Activated CD8-positive, alpha-beta memory T cell treated with anti-CD3 and anti-CD28 coated beads for 1 hour (primary cell): ENCODE measurements at places on chromosomes 3 and 15.

DNA sequence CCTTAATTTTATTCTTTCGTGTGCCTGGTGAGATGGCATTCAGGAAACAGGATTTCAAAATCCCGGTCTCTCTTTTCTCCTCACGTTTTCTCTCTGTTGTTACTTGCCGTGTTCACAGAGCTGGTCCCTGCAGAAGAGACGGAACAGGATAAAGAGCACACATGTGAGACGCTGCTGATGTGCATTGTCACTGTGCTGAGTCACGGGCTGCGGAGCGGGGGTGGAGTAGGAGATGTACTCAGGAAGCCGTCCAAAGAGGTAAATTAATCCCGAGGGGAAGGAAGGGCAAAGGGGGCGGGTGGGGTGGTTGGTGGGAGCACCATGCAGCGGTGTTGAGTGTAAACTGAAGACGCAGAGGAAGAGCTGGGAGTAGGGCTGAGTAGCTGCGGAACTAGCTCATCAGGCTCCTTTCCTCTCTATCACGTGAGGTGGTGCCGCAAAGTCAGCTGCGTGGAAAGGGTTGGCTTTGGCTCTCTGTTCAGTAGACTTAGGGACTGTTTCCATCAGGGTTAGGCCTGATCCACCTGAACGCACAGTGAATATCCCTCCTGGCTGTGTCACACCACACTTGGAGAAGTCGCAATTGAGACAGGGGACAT is 164.8 kb upstream of the BHLHE40 start:
- no peak for DNase-seq

- DNase-seq: no peak
These were observed 83.6 kb upstream of the TSEN2 start for GRCh38 chr3:12400616-12401194.

GRCh38 chr3:177804646-177805045 is 607.4 kb upstream of the TBL1XR1 start:
- no peak for DNase-seq

GRCh38 chr15:56077081-56077480 is 83.7 kb upstream of the NEDD4 start:
- DNase-seq: no peak

- DNase-seq: no peak
These were observed 4.8 kb downstream of the TNFAIP8L3 start for GRCh38 chr15:51089699-51090453.

DNA sequence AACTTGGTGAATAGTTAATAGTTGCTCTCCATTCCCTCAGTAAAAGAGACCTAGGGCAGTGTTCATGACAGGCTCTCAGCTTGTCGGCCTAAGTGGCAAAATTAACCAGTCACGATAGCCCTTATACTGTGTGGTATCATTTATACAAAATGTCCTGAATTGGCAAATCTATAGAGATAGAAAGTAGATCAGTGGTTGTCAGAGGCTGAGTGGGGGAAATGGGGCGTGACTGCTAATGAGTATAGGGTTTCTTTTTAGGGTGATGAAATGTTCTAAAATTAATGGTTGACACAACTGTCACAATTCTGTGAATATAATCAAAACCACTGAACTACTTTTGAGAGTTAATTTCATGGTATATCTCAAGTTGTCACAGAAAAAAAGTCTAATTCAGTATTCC is 20.9 kb downstream of the ARIH1 start:
- no peak for DNase-seq

DNA sequence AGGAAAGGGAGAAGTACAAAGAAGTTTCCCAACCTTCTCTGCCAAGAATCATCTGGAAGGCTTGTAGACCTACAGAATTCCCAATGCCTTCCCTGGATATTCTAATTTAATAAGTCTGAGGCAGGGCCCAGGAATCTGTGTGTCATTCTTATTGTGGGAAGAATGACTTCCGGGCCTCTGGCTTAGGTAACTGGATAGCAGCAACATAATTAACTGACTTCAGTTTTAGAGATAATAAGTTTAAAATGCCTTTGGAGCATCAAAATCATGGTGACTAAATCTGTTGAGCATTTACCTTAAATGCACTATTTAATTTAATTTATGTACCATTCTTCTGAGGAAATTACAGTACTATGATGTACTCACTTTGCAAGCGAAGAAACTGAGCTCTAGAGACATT is 44.3 kb upstream of the TM4SF1 start:
- DNase-seq: no peak

DNA sequence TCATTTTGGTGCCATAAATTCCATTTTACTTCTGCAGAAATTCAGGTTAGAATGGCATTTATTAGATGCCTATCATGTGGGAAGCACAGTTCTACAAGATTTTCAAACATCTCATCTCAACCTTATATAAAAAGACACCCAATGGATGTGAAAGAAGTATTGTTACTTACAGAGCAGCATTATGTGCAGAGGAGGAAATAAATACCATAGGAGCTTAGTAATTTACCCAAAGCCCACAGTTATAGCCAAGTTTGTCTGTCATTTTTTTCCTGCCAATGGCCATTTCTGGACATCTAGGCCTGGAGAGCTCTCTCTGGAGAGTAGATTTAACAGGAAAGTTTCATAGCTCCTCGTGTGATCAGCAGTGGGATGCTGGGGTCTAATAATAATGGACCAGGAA is 659.4 kb upstream of the NAALADL2 start:
- DNase-seq: no peak

DNA sequence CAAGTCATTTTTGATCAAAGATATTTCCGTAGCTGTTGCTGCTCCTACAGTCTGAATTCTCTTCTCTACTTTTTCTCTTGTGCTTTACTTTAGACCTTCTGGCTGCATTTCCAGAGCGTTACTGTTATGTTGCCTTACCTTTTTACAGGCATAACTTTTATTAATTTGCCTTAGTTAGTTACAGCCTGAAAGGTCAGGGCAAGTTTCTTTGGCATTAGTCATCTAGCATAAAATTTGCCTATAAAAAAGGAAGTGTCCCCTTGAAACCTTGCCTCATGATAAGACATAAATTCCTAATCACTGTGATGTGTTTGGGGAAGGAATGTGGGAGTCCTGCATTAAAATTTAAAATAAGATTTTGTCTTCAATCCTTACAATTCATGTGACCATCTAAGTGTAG is 618.5 kb downstream of the NR2F2 start:
- no peak for DNase-seq

- DNase-seq: no peak
These were observed 18.0 kb downstream of the FAM98B start for GRCh38 chr15:38471974-38472373.

GRCh38 chr3:184352149-184352785 is 9.1 kb downstream of the CLCN2 start:
- no peak for DNase-seq

GRCh38 chr15:58909616-58910015 is 23.9 kb downstream of the SLTM start:
- no peak for DNase-seq

GRCh38 chr3:144496141-144496835 is 524.7 kb downstream of the DIPK2A start:
- DNase-seq: no peak

DNA sequence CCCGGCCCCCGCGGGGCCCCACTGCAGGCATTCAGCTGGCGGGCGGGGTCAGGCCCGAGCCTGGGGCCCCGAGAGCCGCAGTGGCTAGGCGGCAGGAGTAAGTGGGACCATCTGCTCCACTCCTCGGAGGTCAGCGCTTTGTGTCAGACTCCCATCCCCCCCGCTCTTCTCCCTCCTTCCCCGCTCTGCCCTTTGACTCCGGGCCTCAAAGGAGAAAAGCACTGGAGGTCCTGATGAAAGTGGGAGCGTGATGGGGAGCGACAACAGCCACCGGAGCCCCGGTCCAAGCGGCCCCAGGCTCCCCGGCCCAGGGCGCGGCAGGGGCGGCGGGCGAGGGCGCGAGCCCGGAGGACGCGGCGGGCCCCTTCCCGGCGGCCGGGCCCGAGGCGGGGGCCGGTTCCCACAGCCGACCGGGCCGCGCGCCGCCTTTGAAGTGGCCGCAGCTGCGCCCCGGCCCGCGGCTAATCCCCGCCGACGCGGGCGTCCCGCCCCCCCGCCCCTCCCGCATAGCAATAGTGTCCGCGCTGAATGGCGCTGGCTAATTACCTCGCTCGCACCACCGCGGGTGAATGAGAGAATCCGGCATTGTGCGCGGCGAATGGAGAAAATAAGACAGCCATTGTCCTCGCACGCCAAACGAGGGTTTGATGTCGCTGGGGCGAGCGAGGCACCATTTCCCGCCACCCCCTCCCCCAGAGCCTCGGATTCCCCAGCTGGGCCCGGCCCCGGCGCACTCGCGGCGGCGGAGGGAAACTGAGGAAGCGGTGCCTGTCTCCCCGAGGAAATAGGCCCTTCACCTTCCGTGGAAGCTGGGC is 22.4 kb downstream of the IGDCC3 start:
- DNase-seq: no peak

DNA sequence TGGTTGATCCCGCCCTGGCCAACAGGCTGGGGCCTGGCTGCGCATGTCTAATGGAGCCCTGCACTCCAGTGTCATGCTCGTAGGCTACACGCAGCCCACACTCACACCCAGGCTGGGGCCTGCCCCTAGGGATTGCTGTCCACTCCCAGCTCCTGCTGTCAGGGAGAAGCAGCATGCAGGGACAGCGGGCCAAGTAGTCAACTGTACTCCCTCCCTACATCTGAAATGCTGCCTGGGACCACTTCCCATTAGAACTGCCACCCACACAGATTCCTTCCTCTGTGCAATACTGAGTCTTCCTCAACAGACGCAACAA is 16.1 kb downstream of the ALS2CL start:
- no peak for DNase-seq

- no peak for DNase-seq
These were observed 7.1 kb downstream of the CASR start for GRCh38 chr3:122190525-122190924.

DNA sequence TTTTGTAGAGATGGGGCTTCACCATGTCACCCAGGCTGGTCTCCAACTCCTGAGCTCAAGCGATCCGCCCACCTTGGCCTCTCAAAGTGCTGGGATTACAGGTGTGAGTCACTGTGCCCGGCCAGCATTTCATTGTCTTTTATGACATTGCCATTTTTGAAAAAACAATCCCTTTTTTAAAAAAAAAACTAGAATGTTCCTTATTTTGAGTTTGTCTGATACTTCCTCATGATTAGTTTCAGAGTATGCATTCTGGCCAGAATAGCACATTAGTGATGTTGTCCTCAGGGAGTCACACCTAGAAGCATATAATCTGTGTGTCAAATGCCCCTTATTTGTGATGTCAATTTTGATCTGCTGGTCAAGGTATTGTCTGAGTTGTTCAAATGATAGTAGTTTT is 21.2 kb upstream of the NMD3 start:
- no peak for DNase-seq

- no peak for DNase-seq
These were observed 284.2 kb downstream of the SV2B start for GRCh38 chr15:91384189-91384730.

DNA sequence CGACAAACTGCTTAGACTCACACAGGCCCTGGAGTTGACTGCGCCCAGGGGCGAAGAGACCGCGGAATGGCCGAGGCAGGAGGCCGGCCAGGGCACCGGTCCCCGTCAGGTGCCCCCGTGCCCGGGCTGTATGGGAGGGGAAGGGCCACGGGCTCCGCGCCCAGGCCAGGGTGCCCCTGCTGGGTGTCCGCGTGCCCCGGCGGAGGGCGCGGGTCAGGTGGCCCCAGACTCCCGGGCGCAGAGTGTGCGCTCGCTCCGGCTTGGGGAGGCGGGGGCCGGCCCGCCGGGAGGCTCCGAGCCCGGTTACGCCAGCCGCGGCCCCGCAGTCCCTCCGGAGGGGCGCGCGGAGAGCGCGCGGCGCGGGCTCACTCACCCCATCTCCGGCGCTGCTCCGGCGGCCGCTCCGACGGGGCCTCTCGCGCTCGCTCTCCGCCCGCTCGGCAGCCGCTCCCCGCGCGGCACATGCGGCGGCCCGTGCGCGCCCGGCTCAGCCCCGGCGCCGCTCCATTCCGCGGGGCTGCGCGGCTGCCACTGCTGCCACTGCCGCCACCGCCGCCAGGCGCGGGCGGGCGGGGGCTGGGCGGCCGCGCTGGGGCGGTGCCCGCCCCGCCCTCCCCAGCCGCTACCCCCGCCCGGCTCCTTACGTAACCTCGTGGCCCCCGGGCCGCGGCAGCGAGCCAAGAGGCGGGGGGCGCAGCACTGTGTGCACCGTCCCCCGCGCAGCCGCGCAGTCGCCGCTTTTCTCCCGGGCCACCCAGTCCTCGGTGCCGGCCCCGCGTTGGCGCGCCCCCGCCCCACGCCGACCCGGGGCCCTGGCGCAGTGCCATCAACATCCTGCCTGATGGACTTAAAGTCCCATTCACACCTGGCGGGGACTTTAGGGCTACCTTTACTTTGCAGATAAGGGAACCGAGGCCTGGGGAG is at the start of gene HOMER2:
HOMER2 (minus strand) TSS at position 563 of the 924 bp plus-strand sequence; CDS start at position 378, 185 bp downstream.
- no peak for DNase-seq
